IMR-90 (cell line): ENCODE measurements at places on chromosomes 1 and 21. TPM values are rescaled to one million over a fixed set of nuclear protein-coding genes. Genes with fewer than 3 reads are reported as not detected.

DNA sequence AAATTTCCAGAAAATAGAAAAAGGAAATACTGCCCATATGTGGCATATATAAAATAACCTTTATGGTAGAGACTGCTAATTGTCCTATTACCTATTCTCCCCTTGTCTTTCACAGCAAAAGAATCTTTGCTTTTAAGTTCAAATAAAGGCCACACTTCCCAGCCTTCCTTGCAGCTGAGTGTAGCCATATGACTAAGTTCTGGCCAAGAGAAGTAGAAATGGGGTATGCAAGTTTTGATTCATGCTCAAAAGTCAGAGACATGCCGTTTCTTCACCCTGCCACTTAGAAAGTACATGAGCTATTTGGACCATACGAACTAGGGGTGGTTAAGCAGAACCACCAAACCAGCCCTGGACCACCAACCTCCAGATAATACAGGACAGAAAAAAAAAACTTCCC is 18.3 kb upstream of the S100A2 start:
- H3K27ac ChIP-seq = no peak overlapping the region
- H3K4me1 ChIP-seq = peaks cover 2% of the 10 kb centered on the region; the same call in 1 of the 2 replicates

DNA sequence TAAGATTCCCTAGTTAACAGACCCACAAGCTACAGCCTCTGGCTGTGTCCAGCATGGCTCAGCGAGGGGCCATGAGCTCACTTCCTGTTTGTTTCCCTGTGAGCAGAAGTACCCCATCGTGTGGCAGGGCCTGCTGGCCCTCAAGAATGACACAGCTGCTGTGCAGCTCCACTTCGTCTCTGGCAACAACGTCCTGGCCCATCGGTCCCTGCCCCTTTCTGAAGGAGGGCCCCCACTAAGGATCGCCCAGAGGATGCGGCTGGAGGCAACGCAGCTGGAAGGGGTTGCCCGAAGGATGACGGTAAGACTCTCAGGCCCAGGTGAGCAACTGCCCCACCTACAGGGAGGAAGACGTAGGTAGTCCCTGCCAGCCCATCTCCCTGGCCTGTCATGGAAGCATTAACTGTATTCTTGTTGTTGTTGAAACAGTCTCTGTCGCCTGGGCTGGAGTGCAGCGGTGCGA is 38.2 kb downstream of the ZBTB17 start:
- H3K36me3 ChIP-seq = peaks cover 73% of the 10 kb centered on the region
- peak; percentile 66 for DNase-seq
- H3K27ac ChIP-seq = peak overlapping the region; percentile 60
- H3K27me3 ChIP-seq = no peaks in the 10 kb centered on the region
- no peak overlapping the region for H3K4me3 ChIP-seq

GRCh38 chr1:161198194-161198896 is 509 bp downstream of the ADAMTS4 start:
- H3K27me3 ChIP-seq = no peaks in the 10 kb centered on the region
- peaks cover 31% of the 10 kb centered on the region for H3K4me1 ChIP-seq
- no peak for DNase-seq
- no peak overlapping the region; the same call in 1 of the 2 replicates for H3K27ac ChIP-seq

GRCh38 chr1:94250341-94250740 is 13.0 kb upstream of the ARHGAP29 start:
- H3K27ac ChIP-seq = no peak overlapping the region
- H3K27me3 ChIP-seq = no peaks in the 10 kb centered on the region
- no peak for DNase-seq
- H3K4me1 ChIP-seq = peaks cover 2% of the 10 kb centered on the region; the same call in 1 of the 2 replicates

DNA sequence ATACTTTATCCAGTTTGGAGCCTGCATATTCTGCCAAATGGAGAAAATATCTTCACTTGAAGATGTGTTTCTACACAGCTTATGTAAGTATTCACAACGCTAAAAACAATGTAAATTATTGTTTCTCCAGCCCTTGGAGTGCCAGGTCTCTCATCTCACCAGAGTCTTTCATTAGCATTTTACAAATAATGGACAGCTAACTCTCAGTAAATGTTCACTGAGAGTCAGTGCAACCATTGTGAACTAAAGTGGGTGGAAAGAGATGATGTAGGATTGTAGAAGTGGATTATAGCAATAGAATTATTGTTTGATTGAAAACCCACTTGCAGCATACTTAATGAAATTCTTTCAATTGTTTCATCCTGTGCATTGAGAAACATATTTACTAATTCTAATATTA is 8.3 kb upstream of the FAM177B start:
- H3K4me1 ChIP-seq = no peaks in the 10 kb centered on the region
- H3K27ac ChIP-seq = no peak overlapping the region
- peaks cover 28% of the 10 kb centered on the region for H3K36me3 ChIP-seq
- no peaks in the 10 kb centered on the region for H3K27me3 ChIP-seq

GRCh38 chr1:183180218-183180617 is 5.8 kb upstream of the LAMC2 start:
- peaks cover 10% of the 10 kb centered on the region for H3K4me1 ChIP-seq
- H3K27ac ChIP-seq = peak overlapping the region; percentile 18
- peak; percentile 85 for DNase-seq
- H3K27me3 ChIP-seq = no peaks in the 10 kb centered on the region

The LRRN2 gene
- not detected in 2 replicates for total RNA-seq

The LORICRIN gene
- not detected in 2 replicates for total RNA-seq

DNA sequence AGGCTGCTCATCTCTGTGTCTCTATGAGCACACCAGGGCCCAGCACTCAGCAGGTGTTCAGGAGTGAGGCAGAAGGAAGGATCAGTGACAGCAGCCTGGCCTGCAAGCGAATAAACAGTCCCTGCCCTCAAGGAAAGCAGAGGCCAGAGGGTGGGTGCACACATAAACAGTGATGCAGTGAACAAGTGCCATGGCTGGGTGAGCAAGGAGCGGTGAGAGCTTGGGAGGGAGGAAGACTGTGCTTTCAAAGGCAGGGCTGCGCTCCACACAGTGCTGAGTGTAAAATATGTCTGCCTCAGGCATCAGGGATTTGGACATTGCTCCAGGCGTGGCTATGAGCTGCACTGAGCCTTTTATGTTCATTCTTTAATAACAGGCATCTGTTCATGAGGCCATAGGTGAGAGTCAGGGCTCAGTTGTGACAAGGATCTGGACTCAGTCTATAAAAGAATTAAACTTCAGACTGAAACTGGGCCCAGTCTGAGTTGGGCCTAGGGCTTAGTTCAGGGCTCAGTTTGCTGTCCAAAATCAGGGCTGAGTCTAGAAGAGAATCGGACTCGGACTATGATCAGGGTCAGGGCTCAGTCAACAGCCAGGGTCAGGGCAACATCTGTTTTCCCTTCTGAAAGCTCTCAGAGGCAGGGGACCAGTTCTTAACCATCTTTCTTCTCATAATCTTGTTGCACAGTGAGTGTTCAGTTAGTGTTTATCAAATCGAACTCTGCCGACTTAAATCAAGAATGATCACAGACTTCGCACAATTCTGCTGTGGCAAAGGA is 213.7 kb downstream of the FOXD2 start:
- no peak for DNase-seq
- no peak overlapping the region for H3K4me3 ChIP-seq
- H3K4me1 ChIP-seq = no peaks in the 10 kb centered on the region
- H3K27ac ChIP-seq = no peak overlapping the region

The AMY1C gene
- not detected in 2 replicates for total RNA-seq

DNA sequence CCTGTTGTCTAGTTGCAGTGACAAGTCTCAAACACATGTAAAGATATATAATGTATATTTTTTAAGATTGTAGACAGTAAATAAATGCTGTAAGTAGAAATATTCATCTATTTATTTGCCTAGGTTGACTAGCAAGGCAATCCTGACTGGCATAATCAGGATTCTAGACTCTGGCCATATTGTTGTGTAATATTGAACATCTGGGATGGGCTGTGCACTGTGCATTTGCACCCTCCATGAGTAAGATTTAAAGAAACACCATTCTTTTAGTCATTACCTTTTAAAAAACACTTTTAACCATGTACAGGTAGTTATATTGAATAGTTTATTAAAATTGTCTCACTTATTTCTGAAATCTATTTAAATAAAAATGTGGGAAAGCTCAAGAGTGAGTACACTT is 32.4 kb downstream of the RASAL2 start:
- no peaks in the 10 kb centered on the region for H3K36me3 ChIP-seq
- no peaks in the 10 kb centered on the region for H3K27me3 ChIP-seq
- DNase-seq = no peak
- H3K4me1 ChIP-seq = peaks cover 4% of the 10 kb centered on the region; the same call in 1 of the 2 replicates

DNA sequence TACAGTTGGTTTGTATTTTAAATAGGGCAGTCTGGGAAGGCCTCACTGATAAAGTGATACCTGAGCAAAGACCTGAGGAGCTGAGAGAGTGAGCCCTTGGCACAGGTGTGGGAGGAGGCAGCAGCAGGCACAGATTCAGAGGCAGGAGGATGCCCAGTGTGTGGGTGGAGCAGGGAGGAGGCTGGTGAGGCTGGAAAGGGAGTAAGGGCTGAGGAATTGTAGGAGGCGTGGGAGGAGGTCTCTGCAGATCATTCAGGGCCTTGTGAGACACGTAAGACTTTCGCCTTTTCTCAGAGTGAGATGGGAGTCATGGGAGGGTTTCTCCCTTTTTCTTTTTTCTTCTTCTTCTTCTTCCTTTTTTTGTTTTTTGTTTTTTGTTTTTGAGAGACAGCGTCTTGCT is 58.0 kb downstream of the RGL1 start:
- H3K4me3 ChIP-seq = no peak overlapping the region
- no peaks in the 10 kb centered on the region for H3K27me3 ChIP-seq
- no peaks in the 10 kb centered on the region for H3K4me1 ChIP-seq
- no peak for DNase-seq
- H3K36me3 ChIP-seq = peaks cover 4% of the 10 kb centered on the region; the same call in 1 of the 2 replicates

The ZSWIM5 gene
- under 0.01 TPM in 2 replicates for total RNA-seq

DNA sequence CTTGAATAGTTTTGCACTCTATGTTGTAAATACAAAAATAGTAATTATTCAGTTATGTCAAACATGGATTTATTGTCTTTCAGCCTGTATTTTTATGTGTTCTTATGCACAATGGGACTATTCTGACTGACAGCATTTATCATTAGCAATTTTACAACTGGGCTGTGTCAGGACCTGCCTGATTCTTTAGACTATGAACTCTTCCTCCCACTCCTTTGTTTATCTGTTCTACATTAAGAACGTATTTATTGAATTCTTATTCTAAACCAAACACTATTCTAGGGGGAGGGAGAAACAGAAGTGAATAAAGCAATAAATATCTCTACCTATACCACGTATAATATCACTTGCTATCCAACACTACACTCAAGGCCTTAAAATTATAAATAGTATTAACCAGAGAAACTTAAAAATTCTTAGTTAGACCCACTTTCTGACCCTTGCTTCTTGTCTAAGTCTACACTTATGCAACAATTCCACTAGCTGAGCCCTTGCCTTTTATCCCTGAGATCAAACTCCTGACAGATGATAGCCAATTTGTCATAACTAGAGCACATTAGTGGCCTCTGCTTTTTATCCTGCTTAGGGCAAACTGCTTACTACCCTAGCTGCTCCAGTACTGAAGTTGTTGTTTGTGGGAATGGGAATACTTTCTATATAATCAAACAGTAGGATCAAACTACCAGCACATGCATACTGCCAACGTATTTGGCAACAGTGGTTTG is 494.3 kb downstream of the BRINP3 start:
- no peaks in the 10 kb centered on the region for H3K27me3 ChIP-seq
- no peak overlapping the region for H3K4me3 ChIP-seq
- no peak overlapping the region for H3K27ac ChIP-seq
- H3K36me3 ChIP-seq = no peaks in the 10 kb centered on the region

DNA sequence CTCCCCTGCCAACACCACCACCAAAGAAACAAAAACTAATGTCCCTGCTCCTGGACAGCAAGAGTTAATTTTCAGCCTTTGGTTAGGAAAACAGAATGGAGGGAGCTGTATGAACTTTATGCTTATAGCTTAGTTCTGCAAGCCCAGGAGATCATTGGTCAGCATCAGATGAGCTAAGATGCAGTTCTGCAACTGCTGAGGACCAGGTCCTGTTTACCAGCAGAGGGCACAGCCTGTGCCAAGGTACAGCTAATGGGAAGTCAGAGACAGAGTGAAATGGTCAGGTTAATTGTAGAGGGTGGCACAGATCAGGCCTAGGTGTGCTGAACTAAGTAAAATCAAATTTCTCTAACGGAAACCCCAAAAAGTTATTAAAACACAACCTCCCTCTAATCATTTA is 161.3 kb downstream of the ROR1 start:
- no peaks in the 10 kb centered on the region; the same call in 1 of the 2 replicates for H3K4me1 ChIP-seq
- H3K36me3 ChIP-seq = no peaks in the 10 kb centered on the region
- no peak overlapping the region for H3K27ac ChIP-seq
- H3K4me3 ChIP-seq = no peak overlapping the region

GRCh38 chr1:67230539-67230938 is 64.3 kb downstream of the IL23R start:
- no peaks in the 10 kb centered on the region for H3K36me3 ChIP-seq
- H3K4me3 ChIP-seq = no peak overlapping the region
- no peaks in the 10 kb centered on the region for H3K4me1 ChIP-seq
- no peak overlapping the region for H3K27ac ChIP-seq
- DNase-seq = no peak
